ENCODE measurements at places on chromosomes 5 and 9.

DNA sequence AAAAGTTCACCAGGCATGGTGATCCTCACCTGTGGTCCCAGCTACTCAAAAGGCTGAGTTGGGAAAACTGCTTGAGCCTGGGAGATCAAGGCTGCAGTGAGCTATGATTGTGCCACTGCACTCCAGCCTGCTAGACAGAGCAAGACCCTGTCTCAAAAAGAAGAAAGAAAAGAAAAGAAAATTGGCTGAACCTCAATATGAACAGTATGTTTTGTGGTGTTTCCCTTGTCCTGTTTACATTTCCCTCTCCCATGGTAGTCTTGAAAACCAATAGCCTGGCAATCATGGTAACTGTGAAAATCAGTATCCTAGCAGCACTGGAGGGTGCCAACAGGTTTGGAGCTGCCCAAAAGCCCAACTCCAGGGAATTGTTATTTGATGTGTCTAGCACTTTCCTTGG lies 174.1 kb upstream of the NR4A3 start:
- DNase-seq = no peak

DNA sequence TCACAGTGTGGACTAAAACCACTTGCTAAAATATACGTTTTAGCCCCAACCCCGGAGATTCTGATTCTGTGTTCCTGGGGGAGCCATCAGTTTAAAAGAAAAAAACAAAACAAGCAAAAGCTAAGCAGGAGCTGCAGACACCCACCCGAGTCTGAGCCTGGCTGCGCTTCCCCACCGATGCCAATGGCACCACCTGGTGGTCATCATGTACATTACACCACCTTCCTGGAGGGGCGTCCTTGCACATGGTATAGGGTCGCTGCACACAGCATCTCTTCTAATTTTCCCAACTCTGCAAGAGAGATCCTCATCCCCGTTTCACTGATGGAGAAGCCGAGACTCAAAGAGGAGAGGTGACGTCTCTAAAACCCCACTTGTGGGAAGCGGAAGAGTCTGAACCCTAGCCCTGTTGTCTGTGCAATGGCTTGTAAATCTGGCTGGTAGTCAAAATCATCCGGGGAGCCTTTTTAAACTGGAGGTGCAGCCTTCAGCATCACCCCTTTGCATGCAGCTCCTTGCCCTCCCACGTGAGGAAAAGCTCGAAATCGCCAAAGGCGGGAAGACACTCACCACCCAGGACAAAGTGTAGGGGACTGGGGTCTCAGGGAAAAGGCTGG lies 23.1 kb upstream of the CNOT6 start:
- DNase-seq = peak; percentile 45

DNA sequence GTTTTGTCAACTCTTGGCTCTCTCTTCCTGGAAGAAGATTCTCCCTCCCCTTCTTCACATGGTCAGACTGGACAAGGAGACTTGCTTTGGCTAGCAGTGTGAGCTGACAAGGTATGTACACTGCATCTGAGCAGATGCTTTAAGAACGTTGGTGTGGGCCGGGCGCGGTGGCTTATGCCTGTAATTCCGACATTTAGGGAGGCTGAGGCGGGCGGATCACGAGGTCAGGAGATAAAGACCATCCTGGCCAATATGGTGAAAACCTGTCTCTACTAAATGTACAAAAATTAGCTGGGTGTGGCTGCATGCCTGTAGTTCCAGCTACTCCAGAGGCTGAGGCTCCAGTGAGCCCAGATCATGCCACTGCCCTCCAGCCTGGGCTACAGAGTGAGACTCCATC lies 26.4 kb upstream of the SEMA5A start:
- DNase-seq = no peak

- DNase-seq = no peak
These were observed 364.1 kb downstream of the MAN2A1 start for GRCh38 chr5:110053824-110054223.

DNA sequence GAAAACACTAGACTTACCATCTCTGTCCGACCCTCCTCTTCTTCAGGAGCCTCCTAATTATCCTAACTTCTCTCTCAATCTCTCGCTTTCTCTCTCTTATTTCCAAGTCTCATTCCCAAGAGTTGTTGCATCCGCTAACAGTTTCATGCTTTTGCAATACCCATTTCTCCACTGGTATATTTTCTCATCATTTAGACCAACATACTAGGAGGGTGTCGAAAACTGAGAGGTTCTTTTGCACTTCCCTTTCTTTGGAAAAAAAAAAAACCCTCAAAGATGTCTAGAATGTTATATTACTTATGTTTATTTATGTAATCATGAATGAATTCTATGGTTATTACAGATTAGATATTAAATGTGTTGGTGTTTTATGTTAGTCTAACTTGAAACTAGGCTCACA lies 35.9 kb downstream of the SPZ1 start:
- DNase-seq = no peak

GRCh38 chr9:133474215-133474614 lies 4.7 kb downstream of the SLC2A6 start:
- DNase-seq = no peak

GRCh38 chr5:64807520-64807919 lies 38.8 kb downstream of the CWC27 start:
- DNase-seq = no peak

DNA sequence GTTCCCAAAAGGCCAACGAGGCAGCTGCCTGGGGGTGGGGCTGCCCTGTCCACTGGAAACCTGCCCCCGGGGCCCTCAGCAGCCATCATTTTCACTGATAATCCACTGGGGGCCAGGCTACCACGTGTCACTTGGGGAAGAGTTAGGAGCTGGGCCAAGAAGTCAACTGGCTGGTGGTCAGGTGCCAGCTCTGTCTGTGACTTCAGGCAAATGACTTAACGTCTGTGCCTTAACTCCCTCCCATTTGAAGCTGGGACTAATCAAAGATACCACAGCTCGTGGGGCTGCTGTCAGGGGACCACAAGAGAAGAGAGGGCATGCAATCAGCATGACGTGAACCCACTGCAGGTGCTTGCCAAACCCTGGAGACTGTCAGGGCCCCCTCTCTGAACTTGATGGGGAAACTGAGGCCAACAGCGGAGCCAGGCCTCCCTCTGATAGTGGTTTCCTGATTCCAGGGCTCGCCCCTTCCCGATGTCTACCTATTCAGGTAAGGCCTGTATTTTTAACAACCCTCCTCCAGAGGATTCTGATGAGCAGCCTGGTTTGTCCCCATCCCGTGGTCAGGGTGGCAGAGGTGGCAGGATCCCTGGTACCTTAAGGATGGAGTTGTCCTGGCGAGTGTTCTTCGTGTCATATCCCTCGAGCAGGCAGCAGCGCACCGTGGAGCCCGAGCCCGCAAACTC lies 12.3 kb upstream of the DPM2 start:
- DNase-seq = no peak

GRCh38 chr5:143168921-143169810 lies 234.3 kb downstream of the NR3C1 start:
- no peak for DNase-seq

All from WERI-Rb-1 (cell line).